ENCODE measurements at places on chromosomes 2 and 18. TPM values are rescaled to one million over a fixed set of nuclear protein-coding genes. Genes with fewer than 3 reads are reported as not detected.
A peak's percentile ranks its signal among the peaks of the same experiment; 100 is the strongest.

SERPINB11 gene
- polyA plus RNA-seq, result not detected

CYS1 gene
- polyA plus RNA-seq, result 0.10 TPM

OTOS gene
- polyA plus RNA-seq, result not detected

GCKR gene
- not detected for polyA plus RNA-seq

DNA sequence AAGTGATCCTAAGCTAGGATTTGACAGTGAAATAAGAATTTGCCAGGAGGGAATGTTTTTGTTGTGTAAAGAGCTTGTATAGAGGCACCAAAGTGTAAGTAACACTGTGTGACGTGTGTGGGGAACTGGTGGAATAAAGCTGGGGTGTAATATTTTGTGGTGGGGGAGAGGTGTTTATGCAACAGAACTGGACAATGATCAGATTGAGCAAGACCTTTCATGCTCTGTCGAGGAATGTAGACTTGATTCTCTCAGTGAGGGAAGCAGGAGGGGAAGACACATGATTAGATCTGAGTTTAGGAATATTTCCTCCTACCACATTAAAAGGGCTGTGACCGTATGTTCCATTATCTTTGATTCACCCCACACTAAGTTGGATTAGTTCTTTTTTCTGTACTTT, 43.6 kb downstream of the EFEMP1 start:
- DNase-seq, result peak; percentile 94

- DNase-seq, result no peak
These were observed 87.6 kb downstream of the SEMA4F start for GRCh38 chr2:74741629-74742028.

DNA sequence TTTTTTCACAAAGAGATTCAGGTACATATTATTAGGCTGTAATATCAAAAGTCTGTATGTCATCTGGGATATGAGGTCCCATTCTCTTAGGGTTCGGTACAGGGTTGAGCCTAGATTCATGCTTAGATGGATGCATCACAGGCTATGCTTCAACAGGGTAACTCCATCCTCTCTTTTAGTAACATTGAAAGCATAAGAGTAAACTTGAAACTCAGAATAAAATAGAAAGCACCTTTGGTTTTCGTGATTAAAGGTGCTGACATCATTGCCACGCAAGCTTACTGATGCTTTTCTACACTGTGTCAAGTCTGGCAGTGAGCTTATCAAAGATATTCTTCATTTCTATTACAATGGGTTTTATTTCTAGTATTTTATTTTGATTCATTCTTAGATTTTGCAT, 419.1 kb upstream of the DSEL start:
- no peak for DNase-seq

- DNase-seq, result no peak
These were observed 27.3 kb downstream of the RNF144A start for GRCh38 chr2:6944555-6944954.

Data from cardiac muscle cell (in vitro differentiated cells and primary cell).